GDM1 (cell line): ENCODE measurements at places on chromosomes 3 and 15.
A peak's percentile ranks its signal among the peaks of the same experiment; 100 is the strongest.

- DNase-seq = peak; percentile 17
These were observed 253.8 kb downstream of the NTRK3 start for GRCh38 chr15:88002706-88003105.

- no peak for DNase-seq
These were observed 158.6 kb upstream of the RGMA start for GRCh38 chr15:93247466-93248121.

- DNase-seq = no peak
These were observed 24.1 kb upstream of the GP9 start for GRCh38 chr3:129036222-129037092.

- no peak for DNase-seq
These were observed 20.7 kb upstream of the SNRPA1 start for GRCh38 chr15:101315736-101316135.

- peak; percentile 85 for DNase-seq
These were observed 4.3 kb upstream of the GPR160 start for GRCh38 chr3:170033489-170033888.

- no peak for DNase-seq
These were observed 348.3 kb downstream of the CGGBP1 start for GRCh38 chr3:87710511-87710910.

DNA sequence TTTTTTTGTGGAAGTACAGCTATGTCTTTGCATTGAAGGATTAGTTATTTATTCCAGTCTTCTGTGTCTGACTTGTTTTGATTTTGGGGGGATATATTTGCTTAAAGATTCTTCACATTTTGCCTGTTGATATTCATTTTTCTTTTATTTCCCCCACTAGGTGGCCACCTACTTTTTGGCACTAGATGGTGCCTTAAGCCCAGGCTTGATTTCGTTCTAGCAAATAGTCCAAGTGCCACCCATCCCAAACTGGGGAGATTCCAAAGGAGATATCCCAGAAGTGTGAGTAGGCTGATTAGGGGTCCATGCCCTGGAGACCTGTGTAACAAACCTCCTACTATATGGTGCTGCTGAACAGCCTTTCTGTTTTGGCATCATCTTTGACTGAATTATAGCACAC lies 80.0 kb upstream of the SPATA16 start:
- no peak for DNase-seq

- DNase-seq = no peak
These were observed 9.3 kb downstream of the PAK6 start for GRCh38 chr15:40248006-40248783.

DNA sequence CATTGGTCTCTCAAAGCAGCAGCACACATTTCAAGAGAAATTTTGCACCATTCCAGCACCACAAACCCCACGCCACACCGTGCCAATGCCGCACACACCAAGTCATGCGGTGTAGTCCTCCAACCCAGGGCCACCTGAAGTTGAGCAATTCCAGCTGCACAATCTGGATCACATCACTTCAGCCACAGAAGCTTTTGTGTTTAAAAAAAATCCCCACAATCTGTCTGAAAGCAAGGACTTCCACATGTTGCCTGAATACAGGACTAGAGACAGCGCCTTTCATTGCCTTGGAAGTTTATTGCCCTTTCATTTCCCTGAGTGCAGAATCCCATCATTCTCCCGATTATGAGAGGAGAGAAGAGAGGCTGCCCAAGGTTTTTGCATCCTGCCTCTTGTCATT lies 175.6 kb upstream of the BCL6 start:
- DNase-seq = no peak

- no peak for DNase-seq
These were observed 16.8 kb downstream of the C3orf20 start for GRCh38 chr3:14691719-14692118.

GRCh38 chr3:158094235-158095110 lies 11.7 kb downstream of the SHOX2 start:
- DNase-seq = no peak

GRCh38 chr15:49103002-49103401 lies 52.4 kb downstream of the COPS2 start:
- DNase-seq = no peak
